Hematopoietic multipotent progenitor cell treated with erythropoietin and hydrocortisone succinate and interleukin-3 and kit ligand, for 15 days (in vitro differentiated cells): ENCODE measurements at places on chromosomes 5 and 9.

DNA sequence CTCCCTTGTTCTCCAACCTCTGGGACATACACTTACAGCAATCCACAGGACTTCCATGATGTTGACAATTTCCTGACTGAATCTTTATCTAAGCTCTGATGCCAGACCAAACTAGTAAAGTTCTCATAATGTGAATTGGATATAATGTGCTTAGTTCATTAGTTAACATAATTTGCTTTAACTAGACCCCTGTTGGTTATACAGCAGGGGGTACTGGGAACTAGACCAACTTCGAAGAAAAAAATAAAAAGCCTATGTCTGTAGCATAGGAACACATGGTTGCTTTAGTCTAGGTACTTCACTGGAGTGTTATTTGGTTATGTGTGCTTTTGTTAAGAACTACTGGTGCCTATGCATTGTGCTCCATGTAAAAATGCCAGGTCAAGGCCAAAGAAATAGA lies 173.8 kb downstream of the ADAMTS6 start:
- DNase-seq, result no peak

- no peak for DNase-seq
Measured at GRCh38 chr5:133582971-133583370, 29.4 kb downstream of the FSTL4 start.

- DNase-seq, result no peak
Measured at GRCh38 chr5:175252234-175252805, 191.7 kb downstream of the DRD1 start.

DNA sequence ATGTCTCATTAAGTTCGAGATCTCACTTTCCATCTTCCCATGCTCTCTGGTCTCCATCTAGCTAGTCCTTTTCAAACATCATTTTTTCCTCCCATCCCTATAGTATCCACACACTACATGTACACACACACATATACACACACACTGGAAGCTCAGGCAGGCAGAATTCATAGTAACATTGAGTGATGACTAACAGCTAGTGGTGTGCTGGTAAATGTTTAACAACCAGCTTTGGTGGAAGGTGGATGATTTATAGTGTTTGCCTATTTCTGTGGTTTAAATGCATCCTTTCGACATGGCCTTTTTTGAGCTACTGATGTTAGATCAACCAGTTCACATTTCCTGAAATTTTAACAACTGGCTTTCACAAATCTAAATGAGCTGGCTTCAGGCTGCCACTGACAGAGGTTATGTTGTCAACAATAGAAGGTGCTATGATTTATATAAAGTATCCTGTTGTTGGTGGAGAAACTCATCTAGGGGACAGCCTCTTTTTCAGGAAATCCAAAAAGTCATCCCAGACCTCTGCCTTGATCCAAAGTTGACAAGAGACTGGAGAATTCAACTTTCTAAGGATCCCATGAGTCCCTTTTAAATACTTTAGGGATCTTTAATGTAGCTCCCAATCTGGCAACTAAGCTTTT lies 117.8 kb downstream of the CCDC192 start:
- DNase-seq, result no peak

DNA sequence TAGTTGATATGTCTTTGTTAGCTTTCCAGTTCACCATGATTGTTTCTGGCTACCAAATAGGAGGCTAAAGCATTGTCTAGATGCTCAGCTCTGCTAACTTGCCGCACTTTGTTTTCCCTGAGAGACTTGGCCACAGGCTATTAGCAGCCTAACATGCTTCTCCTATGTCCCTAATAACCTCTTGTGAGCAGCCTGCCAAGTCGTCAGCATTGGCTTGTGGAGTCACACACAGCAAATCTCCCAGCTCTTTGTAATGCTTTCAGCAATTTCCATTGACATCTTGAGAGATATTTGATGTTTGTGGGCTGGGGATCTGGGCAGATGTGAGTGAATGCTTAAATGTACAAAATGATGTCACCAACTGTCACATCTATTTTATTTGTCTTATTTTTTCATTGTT lies 346.9 kb downstream of the KDM4C start:
- DNase-seq, result no peak

GRCh38 chr5:128300181-128300580 lies 216.6 kb downstream of the SLC12A2 start:
- no peak for DNase-seq

GRCh38 chr5:2207416-2208238 lies 324.9 kb upstream of the IRX4 start:
- DNase-seq, result no peak

GRCh38 chr5:180173875-180174586 lies 35.0 kb downstream of the RASGEF1C start:
- DNase-seq, result no peak

DNA sequence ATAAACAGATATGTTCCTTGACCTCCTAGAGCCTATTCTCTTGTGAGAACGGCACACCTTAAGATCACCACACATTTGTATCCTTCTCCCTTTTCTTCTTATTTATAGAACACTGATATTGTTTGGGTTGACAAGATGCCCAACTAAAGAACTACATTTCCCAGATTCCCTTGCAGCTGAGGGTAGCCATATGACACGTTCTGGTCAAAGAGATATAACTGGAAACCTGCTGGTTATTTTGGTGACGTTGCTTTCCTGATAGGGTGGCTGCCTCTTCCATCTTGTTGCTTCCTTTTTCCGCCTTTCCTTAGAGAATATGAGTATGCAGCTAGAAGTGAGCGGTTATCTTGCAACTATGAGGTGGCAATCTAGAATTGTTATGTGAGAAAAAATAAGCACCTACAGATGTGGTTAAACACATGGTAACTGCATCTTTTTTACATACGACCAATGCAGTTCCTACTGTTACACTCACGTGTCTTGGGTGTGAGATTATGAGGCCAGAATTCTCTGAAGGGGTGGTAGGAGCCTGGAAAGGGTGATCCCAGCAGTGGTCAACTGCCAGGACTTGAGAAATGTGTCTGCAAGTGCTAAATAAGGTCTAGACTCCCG lies 72.9 kb downstream of the SEC61B start:
- no peak for DNase-seq

DNA sequence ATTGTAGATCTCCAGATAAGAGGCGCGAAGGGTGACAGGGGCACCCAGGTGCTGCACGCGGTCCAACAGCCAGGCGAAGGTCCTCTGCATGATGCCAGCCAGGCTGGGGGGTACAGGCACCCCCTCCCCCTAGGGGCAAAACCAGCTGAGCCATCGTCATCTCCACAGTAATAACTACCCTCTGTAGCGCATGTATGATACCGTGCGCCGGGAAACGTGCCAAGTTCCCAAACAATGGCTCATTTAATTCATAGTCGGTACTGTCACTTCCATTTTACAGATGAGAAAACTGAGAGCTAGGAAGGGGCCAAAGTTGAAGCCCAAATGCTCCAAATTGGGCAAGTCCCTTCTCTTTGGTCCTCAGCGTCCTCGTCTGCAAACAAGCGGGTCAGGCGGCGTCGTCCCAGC lies 1.5 kb downstream of the KIF12 start:
- no peak for DNase-seq

DNA sequence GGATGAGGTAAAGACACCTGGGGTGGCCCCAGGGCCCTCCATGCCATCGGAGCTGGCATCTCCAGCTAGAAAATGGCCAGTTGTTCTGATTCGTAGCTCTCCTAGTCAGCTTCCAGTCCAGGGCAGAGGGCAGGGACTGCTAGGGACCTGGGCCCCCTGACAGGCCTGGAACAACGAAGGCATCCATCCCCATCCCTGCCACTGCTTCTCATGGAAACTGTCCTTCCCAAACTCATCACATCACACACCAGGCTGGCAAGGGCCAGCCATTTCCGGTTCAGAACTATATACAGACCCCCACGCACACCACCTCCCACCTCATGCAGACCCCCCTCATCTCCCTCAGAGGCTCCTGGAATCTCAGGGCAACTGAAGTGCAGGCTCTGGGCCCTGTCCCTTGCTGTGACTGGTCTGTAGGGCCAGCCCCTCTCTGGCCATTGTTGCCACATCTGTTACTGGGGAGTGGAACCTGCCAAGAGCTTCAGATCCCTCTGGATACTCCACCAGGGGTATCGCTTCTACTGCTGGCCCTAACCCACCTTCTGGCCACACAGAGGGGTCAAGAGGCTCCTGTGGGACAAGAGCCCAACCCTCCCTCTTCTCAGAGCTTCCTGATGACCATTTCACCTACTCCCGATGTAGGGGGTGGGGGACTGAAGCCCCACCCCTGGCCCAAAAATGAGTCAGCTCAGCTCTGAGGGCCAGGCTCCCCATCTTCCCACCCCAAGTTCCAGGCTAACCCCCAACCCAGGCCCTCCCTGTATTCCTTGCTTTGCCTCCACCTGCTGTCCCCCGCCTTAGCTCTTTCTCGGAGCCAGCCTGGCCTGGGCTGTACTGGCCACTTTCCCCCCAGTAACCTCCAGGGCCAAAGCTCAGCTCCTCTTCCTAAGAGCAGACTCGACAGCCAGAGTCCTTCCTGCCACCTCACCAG lies 1.2 kb upstream of the MZB1 start:
- no peak for DNase-seq

DNA sequence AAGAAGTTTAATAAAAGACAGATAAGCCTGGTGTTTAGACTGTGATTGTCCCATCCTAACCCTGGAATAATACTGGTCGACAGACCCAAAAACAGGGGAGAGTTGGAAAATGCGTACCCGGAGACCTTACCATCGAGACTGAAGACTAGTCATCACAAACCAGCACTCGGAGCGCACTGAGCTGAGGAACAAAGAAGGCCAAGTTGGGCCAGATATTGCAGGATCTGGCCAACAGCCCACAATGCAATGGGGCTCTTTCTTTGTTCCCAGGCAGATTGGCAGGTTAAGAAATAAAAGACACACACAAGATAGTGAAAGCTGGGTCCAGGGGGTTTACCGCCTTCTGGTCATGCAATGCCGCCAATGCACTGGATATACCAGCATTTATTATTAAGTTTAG lies 188.7 kb upstream of the RAI14 start:
- DNase-seq, result no peak

- no peak for DNase-seq
Measured at GRCh38 chr9:138044485-138045383, 167.2 kb downstream of the CACNA1B start.
